Left lobe of liver (tissue), 2 donors: ENCODE measurements at places on chromosomes 6 and 20. TPM values are rescaled to one million over a fixed set of nuclear protein-coding genes. Genes with fewer than 3 reads are reported as not detected.

Gene CALHM6
- 2.2 TPM for total RNA-seq

DNA sequence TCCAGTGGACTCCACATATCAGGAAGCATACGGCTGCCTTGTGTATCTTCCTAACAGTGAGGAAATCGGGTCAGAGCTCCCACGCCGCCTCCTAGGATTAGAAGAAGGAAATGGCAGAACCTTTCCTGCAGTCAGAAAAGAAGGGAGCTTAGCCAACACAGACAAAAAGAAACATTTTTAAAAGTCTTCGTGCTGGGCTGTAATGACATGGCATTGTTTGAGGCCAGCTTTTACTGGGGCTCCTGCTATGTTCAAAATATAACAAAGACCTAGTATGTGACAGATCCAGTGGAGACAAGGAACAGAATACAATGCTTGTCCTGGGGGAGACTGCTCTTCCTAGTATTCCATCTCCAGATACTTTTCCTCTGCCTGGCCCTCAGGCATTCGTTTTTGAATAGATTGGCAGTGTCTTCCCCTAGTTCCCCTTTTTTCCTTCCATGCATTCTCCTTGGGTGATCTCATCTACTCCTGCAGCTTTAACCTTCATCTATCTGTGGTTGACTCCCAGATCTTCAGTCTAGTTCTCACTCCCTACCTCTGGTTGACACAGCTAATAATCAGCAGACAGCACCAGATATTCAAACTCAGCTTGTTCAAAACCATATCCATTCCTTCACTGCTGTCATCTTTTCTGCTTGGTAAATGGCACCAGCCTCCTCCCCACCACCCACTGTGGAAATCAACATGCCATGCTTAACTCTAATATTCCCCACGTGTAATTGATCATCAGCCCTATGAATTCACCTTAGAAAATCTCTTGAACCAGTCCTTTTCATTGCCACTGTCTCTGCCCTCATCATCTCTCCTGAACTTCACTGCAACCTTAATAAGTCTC lies 94.5 kb upstream of the VSTM2L start:
- DNase-seq = no peak

DNA sequence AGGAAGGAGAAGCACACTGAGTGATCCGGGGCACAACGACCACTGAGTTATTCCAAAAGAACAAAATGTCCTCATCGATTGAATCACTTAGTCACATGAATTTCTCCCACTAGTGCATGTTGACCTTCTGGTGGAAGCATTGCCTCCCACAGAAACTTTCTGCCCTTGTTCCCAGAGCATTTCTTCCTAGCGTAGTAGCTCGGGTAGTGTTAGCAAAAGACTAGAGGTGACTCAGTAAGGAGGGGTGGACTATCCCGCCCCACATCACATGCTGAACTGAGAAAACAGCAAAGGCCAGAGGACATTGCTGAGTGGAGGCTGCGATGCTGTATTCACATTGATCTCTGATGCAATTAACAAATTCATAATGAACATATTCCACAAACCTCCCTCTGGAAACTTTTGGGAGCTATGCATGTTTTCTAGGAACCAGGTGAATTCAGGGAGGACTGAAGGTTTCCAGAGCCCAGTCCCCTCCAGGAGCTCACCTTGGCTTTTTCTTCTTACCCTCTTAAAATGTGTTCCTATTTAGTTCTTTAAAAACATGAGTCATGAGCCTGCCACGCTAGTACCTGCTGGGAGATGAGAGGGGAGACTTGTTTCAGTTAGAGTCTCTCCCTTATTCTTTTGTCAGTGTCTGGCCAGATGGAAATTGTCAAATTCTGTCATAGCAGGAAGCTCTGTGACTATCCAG lies 507.9 kb downstream of the CDH26 start:
- DNase-seq = no peak

Gene SDCBP2
- 6.4 TPM for total RNA-seq

DNA sequence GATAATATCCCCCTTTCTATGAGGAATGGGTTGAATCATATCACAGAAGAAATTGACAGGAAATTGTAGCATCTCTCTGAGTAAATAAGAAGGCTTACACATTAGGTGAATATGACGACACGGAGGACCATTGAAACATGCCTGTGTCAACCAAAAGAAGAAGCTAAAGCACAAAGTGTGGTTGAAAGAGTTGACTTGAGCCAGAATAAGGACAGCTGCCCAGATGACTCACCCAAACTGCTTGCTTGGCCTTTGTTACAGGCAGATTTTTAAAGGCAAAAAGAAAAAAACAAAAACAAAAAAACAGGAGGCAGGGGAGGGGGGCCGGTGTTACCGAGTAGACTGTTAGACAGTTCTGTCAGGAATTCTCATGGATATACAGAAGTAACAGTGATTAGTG lies 129.8 kb upstream of the EDN1 start:
- no peak for DNase-seq

DNA sequence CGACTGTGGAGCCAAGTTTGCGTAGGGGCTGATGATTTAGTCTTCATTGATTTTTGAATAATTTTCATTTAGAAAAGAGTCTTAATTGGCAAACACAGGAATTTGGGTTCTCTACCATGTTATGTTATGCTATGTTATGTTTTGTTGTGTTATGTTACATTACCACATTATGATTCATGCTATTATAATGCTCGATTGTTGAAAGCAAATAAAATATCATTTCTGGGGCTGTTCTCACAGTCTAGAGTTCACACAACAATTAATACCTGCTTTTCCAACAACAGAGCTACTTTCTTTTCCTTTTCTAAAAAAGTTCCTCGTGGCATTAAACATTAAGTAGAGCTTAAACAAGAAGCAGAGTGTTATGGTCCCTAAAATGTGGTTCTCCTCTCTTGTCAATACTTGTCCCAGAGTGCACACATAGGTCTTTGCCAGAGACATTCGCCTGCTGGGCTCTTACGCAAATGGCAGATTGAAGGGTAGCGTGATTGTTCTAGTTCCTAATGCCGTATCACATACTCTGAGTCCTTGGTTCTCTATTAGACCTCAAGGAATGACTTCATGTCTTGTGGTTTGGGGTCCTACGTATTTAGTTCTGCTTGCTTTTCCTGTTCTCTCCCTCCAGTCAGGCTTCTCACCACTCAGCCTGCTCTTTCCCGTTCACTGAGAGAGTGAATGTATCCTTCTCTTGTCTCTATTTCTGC lies 370.3 kb downstream of the CD109 start:
- no peak for DNase-seq

- DNase-seq = no peak
These were observed 12.1 kb downstream of the FOXS1 start for GRCh38 chr20:31833130-31833930.

DNA sequence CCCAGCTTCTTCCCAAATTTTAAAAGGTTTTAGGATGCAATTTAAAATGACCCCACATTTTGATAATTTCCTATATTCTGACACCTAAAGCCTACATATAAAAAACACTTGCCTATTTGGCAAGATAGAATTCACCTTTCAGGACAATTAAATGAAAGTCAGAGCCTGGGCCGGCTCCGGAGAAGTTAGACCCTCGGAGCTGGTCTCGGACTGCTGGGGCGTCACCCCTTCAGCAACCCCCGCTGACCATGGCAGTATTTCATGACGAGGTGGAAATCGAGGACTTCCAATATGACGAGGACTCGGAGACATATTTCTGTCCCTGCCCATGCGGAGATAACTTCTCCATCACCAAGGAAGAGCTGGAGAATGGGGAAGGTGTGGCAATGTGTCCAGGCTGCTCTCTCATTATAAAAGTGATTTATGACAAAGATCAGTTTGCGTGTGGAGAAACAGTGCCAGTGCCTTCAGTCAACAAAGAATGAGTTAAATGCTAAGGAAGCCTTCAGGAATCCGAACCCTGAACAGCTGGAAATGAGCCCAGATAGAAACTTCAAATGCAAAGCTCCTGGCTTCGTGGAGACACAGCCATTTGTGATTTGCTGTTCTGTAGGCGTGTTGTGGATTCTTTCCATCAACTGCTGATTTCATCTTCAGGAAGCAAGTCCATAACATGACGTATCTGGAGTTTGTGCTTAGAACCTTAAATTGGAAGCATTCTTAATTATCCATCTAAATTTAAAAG lies 16.0 kb downstream of the TCFL5 start:
- DNase-seq = no peak

Gene TRIM15
- 3.0 TPM for total RNA-seq

DNA sequence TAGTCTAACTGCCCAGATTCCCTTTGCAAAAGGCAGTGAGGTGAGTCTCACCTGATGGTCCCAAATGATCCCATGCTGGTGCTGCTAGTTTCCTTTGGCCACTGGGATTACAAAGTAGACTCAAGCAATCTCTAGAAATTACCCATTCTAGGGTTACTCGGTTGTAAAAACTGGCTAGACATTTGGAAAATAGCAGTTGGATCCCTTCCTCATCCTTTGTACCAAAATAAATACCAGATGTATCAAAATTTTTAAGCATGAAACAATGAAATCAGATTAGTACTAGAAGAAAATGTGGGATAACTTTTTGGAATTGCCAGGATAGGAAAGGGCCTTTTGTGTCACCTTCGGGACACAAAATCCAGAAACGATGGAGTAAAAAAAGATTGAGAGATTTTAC lies 112.9 kb upstream of the TOP1 start:
- DNase-seq = no peak

Gene SPTLC3
- 24.5 TPM for total RNA-seq

- DNase-seq = no peak
These were observed 112.2 kb downstream of the SESN1 start for GRCh38 chr6:108982154-108983113.

DNA sequence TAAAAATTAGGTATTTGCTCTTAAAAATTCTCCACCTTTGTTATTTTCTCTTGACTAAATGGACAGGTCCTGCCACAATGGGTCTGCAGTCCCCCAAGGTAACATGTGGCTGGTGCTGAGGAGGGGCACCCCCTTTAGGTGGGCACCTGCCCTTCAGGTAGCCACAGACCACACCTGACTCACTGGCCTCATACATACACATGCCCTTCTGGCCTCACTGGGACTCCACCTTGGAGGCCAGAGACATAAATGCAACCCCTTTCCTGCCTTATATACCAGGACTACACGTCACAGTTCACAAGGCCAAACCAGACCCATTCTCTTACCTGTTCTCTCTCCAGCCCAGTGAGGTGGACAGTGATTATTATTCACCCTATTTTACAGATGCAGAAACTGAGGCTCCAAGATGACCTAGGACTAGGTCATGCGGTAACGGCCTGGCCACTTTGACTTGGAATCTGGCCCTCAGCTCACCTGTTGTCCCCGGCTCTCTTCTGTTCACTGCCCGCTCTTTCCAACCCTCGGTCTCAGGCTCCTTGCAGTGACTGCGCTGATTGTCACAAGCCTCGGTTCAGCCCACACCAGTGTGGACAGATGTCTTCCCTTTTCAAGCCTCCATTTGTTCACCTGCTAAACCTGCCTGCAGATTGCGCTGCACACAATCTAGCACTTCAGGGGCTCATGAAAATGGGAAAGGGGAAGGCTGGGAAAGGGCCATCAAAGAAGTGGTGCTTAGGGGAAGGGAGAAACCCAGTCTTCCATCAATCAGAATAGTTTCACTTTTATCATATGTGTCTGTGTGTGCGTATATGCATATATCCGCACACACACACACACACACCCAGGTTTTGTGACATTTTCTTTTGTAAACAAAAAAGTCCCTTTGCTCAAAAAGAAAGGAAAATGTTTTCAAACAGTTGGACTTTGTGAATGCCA lies 121.7 kb downstream of the BCAS1 start:
- DNase-seq = no peak

DNA sequence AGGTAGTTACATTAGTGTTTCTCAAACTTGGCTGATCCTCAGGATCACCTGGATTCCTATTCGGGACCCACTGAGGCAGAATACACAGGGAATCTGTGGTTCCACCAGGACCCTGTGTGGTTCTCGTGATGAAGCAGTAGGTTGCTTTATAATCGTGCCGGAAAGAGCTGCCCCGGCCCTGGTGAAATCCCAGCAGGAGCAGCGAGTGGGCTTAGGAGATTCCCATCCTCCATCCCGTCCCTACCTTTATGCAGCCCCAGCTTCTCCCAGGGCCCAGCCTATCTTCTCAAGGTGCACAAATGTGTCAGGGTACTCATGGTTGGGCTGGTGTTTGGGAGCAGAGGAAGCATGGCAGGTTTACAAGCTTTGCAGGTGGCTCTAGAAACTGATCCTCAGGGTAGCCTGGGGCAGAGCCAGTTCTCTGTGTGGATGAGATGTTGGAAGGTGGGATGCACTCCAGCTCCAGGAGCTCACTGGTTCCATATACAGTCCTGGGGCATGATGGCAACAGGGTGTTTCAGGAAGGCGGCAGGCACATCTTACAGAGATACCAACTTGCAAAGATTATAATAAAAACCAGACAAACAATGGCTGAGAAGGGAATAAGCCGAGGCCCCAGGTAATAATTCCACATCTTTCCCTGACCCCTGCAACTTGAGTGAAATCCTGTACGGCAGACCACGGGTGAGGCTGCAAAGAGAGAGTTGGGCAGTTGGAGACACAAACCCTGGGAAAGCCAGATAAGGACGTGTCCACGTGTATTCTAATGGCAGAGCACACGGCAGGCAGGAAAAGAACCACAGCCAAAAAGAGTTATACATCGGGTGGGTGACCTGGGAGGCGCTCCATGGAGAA lies 5.9 kb downstream of the SLC22A1 start:
- no peak for DNase-seq

Gene HSPA1L
- total RNA-seq = 0.60 TPM

GRCh38 chr6:16487996-16488674 lies 249.7 kb downstream of the GMPR start:
- DNase-seq = no peak

DNA sequence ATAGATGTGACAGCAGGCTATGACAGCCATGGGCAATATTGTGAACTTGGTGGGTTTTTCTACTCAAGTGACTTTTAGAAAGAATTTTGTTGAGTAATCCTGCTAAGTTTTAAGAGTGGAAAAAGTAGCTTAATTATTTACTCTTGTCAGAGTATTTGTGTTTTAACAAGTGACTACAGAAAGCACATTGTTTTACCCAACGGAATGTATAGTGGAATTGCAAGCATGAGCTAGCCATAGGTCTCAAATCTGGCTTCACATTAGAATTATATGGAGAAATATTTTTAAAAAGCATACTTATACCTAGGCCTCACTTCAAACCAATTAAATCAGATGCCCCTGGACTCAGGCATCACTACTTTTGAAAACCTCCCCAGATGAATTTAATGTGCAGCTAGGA lies 35.5 kb upstream of the GOPC start:
- DNase-seq = no peak

- DNase-seq = no peak
These were observed 4.5 kb upstream of the FASTKD5 start for GRCh38 chr20:3164043-3164762.

Gene C20orf204
- total RNA-seq = 0.68 TPM

- DNase-seq = no peak
These were observed 11.7 kb upstream of the WTAP start for GRCh38 chr6:159715605-159716004.

Gene MLN
- not detected for total RNA-seq

GRCh38 chr6:3841066-3841454 lies 8.1 kb upstream of the FAM50B start:
- DNase-seq = peak; percentile 63

- DNase-seq = no peak
These were observed 39.2 kb downstream of the MMUT start for GRCh38 chr6:49423817-49424216.

DNA sequence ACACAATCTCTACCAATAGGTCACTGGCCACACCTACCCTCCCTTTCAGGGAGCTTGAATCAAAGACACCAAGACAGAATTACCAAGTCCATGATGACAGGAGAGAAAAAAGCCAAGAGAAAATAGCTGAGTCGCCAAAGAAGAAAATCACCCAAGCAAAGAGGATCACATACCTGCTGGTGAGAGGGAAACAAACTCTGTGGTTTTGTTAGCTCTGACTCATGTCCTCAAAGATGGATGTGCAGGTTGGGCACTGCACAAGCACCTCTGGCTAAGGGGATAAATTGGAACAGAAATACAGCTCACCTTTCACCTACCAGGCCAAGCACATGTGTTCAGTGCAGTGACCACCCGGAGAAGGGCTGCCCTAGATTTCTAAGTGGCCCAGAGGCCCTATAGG lies 114.8 kb downstream of the TFAP2A start:
- no peak for DNase-seq

Gene ME1
- total RNA-seq = 13.7 TPM
